Ascending aorta (tissue), 2 donors: ENCODE measurements at places on chromosomes 6 and 20.
A peak's percentile ranks its signal among the peaks of the same experiment; 100 is the strongest.

DNA sequence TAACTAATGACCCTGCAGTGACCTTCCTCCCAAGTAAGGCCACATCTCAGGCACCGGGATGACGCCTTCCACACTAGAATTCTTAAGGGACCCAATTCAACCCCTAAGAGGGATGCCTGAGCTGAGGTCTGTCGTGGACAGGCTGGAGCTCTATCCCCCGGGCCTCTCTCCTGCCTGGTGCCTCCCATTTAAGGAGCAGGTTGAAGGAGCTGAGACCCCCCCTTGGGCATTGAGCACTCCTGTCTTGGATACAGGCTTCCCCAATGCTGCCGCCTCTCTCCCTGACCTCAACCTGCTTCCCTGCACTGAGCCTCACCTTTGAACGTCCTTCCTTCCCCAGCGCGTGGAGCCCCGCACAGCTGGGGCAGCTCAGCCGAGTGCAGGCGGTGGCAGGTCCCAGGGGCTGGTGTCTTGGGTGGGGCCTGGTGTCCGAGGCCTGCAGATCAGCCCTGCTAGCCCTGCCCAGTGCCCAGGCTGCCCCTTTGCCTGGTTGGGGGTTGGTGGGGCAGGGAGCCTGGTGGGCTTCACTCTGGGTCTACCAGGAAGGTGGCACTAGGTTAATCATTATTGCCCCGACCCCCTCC is 19.9 kb upstream of the BHLHE23 start:
- no peak overlapping the region for H3K27ac ChIP-seq
- no peak for DNase-seq
- H3K27me3 ChIP-seq, result peaks cover 8% of the 10 kb centered on the region
- H3K4me3 ChIP-seq, result no peak overlapping the region
- H3K36me3 ChIP-seq, result no peaks in the 10 kb centered on the region

- no peaks in the 10 kb centered on the region for H3K36me3 ChIP-seq
- H3K27me3 ChIP-seq, result no peaks in the 10 kb centered on the region
- peak; percentile 88 for DNase-seq
- H3K4me3 ChIP-seq, result no peak overlapping the region
- H3K27ac ChIP-seq, result no peak overlapping the region
Measured at GRCh38 chr6:24583463-24584381, 62.3 kb downstream of the KIAA0319 start.

GRCh38 chr6:37554480-37554819 is 54.8 kb upstream of the CCDC167 start:
- no peaks in the 10 kb centered on the region for H3K36me3 ChIP-seq
- DNase-seq, result no peak
- H3K27me3 ChIP-seq, result no peaks in the 10 kb centered on the region
- no peak overlapping the region for H3K4me3 ChIP-seq
- no peaks in the 10 kb centered on the region for H3K4me1 ChIP-seq

- no peaks in the 10 kb centered on the region for H3K36me3 ChIP-seq
- H3K27me3 ChIP-seq, result no peaks in the 10 kb centered on the region
- H3K4me3 ChIP-seq, result no peak overlapping the region
- DNase-seq, result no peak
- H3K4me1 ChIP-seq, result no peaks in the 10 kb centered on the region
Measured at GRCh38 chr20:58053391-58054055, 174.9 kb downstream of the ANKRD60 start.

DNA sequence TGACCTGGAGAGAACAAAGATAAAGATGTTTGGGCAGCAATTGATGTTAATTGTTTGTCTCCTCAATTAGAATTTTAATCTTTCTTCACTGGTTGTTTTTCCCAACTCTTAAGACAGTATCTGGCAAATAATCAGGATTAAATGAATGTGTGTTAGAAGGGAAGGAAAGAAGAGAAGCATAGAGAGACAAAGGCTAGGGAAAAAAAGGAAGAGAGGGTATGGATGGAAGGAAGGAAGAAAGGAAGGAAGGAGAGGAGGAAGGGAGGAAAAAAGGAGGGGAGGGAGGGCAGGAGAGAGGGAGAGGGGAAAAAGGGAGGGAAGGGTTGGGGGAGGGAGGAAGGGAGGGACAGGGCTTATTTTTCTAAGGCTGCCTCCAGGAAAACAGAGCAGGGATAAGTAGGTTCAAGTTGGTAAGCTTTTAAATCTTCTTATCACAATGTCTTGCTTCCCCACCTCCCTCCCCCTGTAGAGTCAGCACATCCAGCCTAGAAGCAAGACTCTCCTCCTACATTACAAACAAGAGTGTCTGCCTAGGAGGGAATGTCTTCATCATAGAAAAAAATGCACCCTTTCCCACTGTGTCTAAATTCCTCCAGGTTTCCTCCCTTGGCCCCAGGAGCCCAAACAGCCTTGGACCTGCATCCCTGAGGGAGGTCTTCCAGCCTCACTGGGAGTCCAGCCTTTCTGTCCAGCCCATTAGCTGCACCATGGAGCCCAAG is 447.8 kb upstream of the JARID2 start:
- no peak overlapping the region for H3K4me3 ChIP-seq
- H3K27me3 ChIP-seq, result no peaks in the 10 kb centered on the region
- DNase-seq, result no peak
- no peaks in the 10 kb centered on the region for H3K36me3 ChIP-seq
- H3K27ac ChIP-seq, result no peak overlapping the region
- H3K4me1 ChIP-seq, result no peaks in the 10 kb centered on the region

DNA sequence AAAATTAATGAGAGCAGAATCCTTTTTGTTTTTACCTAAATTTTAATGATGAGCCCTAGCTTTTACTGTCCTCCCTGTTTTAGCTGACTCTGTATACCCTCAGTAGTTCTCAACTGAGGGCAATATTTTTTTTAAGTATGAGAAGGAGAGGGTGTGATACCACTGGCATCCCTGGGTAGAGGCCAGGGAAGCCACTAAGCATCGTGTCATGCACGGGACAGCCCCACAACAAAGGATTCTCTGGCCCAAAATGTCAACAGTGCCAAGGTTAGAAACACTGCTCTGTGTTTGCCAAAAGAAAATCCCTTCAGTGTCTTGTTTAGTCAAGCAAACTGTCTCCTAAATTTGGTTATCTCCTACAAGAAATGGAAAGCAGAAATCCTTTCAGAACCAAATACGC is 210.4 kb downstream of the KCNQ5 start:
- no peak overlapping the region for H3K27ac ChIP-seq
- no peaks in the 10 kb centered on the region for H3K36me3 ChIP-seq
- DNase-seq, result no peak
- no peaks in the 10 kb centered on the region for H3K27me3 ChIP-seq
- H3K4me3 ChIP-seq, result no peak overlapping the region
- peaks cover 10% of the 10 kb centered on the region for H3K4me1 ChIP-seq

DNA sequence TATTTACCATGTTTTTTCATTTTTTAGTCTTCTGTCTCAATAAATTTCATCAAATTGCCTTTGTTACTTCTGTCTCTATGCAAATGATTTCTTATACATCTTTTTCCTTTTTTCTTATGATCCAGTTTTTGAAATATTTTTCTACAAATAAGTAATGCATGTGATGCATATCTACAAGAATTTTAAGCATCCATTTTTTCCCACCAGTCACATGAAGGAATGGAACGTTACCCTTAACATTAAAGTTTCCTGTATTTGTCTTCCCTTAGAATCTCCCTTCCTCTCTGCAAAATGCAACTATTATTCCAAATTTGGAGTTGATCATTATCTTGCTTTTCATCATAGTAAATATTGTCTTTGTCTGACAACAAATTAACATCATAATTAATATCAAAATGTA is 35.5 kb downstream of the PSMB9 start:
- H3K36me3 ChIP-seq, result no peaks in the 10 kb centered on the region
- H3K27ac ChIP-seq, result no peak overlapping the region
- H3K4me1 ChIP-seq, result peaks cover 3% of the 10 kb centered on the region
- H3K27me3 ChIP-seq, result no peaks in the 10 kb centered on the region
- DNase-seq, result no peak
- no peak overlapping the region for H3K4me3 ChIP-seq

DNA sequence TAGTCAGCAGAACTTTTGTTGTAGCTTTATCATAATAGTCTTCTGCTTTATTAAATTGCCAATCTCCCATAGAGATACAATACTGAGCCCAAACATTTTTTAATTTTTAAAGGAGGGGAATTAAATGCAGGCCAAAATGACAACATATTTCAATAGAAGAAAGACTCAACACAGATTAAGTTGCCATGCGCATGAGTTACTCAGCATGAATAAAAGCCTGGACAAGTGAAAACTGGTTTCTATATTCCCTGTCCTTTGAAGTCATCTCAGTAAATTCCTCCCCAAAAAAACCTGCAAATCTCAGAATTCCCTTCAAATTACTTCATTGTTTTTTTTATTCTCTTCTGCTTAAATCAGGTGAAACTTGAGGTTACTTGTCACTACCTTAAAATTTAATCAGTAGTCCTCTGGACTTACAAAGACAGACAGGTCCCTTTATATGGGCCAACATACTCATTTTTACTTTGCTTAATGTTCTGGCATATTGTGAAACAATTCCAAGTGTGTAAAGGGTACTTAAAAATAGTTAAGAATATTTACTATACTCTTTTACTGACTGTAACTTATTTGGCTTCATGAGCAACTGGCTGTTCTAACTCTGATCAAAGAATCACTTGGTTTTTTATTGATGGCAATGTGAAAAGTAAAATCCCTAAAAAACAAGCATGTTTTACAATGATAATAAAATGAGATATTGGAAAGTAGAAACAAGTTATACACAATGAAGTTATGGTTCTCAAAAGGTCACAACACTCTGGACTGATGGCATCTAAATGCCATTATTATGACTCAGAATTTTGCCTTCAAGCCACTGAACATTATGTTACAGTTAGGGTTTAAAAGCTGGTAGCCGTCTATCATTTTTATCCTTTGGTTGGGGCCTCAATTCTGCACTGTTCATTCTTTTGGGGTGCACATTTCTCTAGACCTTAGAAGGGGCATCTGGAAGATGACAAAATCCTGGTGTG is 49.9 kb upstream of the COL21A1 start:
- H3K36me3 ChIP-seq, result no peaks in the 10 kb centered on the region
- H3K27ac ChIP-seq, result no peak overlapping the region
- peaks cover 2% of the 10 kb centered on the region for H3K4me1 ChIP-seq
- no peak for DNase-seq

DNA sequence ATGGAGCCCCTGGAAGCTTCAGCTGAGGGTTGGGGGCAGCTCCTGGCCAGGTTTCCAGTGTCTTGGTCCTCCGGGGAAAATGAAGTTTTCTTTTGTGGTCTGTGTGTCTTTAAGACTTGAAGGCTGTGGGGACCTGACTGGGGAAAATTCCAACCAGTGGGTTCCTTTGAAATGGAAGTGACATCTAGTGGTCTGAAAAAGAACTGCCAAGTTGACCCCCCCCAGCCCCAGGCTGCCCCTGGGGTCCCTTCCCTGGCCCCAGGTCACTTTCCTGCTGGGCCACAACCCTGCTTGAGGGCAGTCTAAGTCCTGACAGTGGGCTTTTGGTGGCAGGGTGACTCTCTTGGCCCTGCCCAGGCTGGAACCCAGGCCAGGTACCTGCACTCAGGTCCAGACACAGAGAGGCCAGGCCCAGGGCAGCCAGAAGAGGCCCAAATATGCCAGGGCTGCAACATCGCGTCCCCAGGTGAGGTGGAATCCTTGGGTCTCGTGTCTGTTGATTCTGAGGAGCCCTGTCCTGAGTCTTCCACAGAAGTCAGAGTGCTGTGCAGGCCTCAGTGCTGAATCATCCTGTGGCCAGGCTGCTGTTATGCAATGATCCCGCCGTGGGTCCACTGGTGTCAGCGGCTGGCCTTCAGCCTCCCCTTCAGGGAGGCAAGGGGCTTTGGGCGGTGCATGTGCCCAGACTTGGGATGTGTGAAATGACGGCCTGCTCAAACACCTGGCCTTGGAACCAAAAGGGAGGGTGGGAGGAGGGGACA is 68.4 kb downstream of the VEGFA start:
- no peak overlapping the region for H3K27ac ChIP-seq
- H3K4me1 ChIP-seq, result no peaks in the 10 kb centered on the region
- DNase-seq, result no peak
- H3K36me3 ChIP-seq, result no peaks in the 10 kb centered on the region
- no peaks in the 10 kb centered on the region for H3K27me3 ChIP-seq

DNA sequence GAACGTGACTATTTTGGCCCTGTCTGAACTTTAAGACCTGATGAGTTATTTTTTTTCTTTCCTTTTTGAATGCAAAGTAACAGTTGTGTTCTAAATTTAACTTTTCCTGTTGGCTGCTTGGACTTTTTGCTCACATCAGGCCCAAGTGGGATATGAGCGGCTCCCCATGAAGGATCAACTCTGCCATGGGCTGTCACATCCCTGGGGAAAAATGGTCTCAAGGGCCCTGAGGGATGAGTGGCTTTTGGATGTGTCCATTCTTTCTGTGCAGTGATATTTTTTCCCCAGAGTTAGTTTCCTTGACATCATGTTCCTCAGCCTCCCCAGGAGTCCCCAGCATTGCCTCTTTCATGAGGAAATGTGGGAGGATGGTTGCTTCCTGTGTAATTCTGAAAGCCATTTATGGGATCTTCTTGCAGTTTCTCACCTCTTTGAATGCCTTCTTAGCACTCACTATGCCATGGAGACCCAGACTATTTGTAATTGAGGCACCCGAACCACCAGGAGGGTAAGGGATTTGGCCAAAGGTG is 92.5 kb downstream of the SLC24A3 start:
- no peak overlapping the region for H3K4me3 ChIP-seq
- no peaks in the 10 kb centered on the region for H3K36me3 ChIP-seq
- H3K27me3 ChIP-seq, result no peaks in the 10 kb centered on the region
- no peak overlapping the region for H3K27ac ChIP-seq
- no peaks in the 10 kb centered on the region for H3K4me1 ChIP-seq

- H3K4me3 ChIP-seq, result no peak overlapping the region
- no peak for DNase-seq
- no peaks in the 10 kb centered on the region for H3K36me3 ChIP-seq
- H3K27ac ChIP-seq, result no peak overlapping the region
- H3K4me1 ChIP-seq, result no peaks in the 10 kb centered on the region
Measured at GRCh38 chr6:2547355-2547754, 203.4 kb downstream of the MYLK4 start.

DNA sequence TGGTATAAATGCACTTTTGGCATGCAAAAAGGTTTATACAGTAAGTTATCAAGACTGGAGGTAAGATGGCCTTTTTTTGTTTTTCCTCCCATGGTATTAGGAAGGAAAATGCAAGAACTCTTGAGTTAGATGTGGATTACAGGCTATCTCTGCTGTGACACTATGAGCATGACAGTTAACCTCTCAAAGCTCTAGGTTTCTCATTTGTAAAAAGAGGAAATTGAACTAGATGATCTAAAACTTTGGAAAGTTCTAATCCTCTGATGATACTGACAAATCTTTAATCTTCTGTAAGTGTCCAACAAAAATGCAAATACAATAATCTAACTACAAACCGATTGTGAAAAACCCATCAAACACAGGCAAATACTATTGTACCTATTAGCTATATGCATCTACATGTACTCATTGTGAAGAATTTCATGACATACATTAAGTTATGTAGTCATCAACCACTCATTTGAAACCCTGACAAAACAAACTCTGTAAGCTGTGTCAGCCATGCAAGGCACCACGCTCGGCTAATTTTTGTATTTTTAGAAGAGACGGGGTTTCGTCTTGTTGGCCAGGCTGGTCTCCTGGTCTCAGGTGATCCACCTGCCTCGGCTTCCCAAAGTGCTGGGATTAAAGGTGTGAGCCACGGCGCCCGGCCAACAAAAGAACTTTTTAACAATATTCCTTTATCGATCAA is 4.2 kb downstream of the CDK19 start:
- no peaks in the 10 kb centered on the region for H3K36me3 ChIP-seq
- H3K27me3 ChIP-seq, result no peaks in the 10 kb centered on the region
- H3K4me1 ChIP-seq, result peaks cover 3% of the 10 kb centered on the region
- no peak overlapping the region for H3K27ac ChIP-seq
- DNase-seq, result no peak
